Activated naive CD4-positive, alpha-beta T cell treated with anti-CD3 and anti-CD28 coated beads, Interleukin-2, amount 10 ng/mL, durations not matched to agents 7 days and 5 days (primary cell): ENCODE measurements at places on chromosomes 1 and 21.
A peak's percentile ranks its signal among the peaks of the same experiment; 100 is the strongest.

GRCh38 chr1:114201486-114201885, 47.8 kb upstream of the SYT6 start:
- DNase-seq = no peak

DNA sequence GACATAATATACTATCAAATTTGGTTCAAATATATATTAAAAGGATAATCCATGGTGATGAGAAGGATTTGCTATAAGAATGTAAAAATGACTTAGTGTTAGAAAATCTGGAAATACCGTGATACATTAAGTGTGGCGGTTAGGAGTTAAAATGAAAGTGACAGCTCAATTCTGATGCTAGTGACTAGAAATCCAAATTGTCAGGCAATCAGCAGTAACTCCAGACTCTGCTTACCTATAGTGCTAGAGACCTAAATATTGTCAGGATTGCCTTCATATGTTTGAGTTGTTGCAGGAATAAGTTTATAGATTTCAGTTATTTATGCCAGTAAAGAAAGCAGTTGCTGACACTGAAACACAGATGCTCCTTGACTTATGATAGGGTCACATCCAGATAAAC, 737.4 kb downstream of the MRPL39 start:
- DNase-seq = no peak

DNA sequence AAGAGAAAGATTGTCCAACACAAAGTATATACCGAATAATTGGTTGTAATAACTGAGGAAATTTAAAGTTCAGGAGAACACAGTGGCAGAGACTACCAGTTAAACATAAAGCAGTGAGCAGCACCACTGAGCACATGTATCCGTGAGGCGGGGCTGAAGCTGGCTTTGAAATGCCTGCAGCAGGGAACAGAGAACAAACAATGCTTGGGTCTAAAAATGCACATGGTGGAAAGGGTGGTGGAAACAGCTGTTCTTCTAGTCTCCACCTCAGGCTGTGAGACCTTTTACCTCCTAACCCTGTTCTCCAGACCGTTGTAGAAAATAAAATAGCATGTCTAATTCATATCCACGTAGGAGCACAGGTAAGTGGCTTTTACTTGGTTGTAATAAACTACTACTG, 7.7 kb upstream of the GNG4 start:
- no peak for DNase-seq

GRCh38 chr1:25256578-25256965, 9.3 kb upstream of the RSRP1 start:
- no peak for DNase-seq

DNA sequence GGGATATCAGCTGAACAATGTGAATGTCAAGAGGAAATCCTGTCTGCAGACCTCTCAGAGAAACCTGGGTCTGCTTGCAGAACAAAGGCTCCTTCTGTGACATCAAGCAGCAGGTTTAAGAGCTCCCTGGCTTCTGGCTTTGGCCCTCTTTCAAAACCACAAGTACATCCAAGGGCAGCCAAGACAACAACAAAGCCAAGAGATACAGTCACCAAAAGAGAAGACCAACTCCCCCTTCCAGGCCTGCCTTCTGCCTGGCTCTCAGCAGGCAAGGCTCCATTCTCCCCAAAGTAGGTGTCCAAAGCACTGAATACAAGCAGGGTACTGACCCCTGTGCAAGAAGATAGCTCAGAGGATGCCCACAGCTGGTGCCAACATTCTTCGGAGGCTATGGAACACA, 11.5 kb downstream of the BCAR3 start:
- DNase-seq = no peak

GRCh38 chr1:45687754-45688740, at the start of gene TMEM69:
Gene TMEM69, plus strand, starts transcription at chr1:45688181. Its CDS starts 2,888 bp downstream, at chr1:45691069.
- DNase-seq = peak; percentile 85

DNA sequence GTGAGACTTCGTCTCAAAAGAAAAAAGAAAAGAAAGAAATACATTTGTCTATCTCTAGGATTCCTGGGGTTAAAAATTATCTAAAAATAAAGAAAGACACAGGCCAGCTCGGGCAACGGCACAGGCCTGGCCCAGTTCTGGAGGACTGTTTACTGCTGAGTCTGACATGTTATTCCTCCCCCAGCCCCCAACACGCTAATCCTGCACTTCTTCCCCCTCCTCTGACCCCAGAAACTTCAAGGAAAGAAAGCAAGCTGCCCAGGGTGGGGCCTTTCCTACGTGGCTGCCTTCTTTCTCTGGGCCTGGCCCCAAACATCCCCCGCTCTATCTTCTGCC, 40.0 kb downstream of the ACOT7 start:
- DNase-seq = no peak

GRCh38 chr1:198258491-198258890, 101.7 kb downstream of the NEK7 start:
- DNase-seq = no peak

GRCh38 chr1:6969106-6969505, 183.9 kb downstream of the CAMTA1 start:
- DNase-seq = peak; percentile 37

GRCh38 chr21:46468108-46468774, 9.6 kb downstream of the DIP2A start:
- DNase-seq = no peak

GRCh38 chr1:82704966-82705365, 904.2 kb downstream of the ADGRL2 start:
- DNase-seq = no peak

GRCh38 chr1:233168384-233168783, 127.1 kb downstream of the PCNX2 start:
- DNase-seq = no peak

DNA sequence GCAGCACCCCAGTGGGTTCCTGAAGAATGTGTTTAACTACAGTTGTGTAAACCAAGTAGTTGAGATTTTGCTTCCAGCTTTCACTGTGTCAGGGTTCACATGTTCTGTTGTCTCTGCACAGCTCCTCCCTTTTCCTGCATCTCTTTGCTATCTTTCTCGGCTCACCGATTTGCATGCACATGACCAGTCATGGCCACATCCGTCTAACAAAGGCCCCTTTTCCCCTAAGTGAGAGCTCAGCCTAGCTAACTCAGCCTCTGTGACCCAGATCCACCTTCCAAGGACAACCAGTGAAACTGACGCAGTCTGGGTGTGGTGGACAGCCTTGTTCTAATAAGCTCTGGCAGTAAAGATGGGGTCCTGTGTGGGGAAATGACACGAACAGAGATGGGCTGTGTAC, 101.1 kb downstream of the ZP4 start:
- DNase-seq = no peak

DNA sequence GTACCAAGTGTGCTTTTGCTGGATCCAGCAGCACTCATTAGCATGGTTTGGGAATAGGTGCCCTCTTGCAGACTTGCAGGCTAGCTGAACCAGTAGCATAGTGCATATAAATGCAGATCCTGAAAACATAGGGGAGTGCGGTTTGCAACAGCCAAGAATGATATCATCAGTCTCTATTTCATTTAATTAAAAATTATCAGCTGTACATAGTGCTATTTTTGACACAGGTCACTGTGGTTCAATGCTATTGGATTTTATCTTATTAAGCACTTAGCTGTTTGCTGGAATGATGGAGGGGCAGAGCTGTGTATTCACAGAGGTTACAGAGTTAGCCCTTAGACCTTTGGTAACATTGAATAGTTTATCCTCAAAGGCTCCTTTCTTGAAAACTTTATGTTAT, 43.6 kb downstream of the CYYR1 start:
- DNase-seq = no peak

- DNase-seq = no peak
Observed at GRCh38 chr1:211196880-211197279, 62.3 kb upstream of the RCOR3 start.

- no peak for DNase-seq
Observed at GRCh38 chr1:242523719-242524570, 552 bp downstream of the PLD5 start.

DNA sequence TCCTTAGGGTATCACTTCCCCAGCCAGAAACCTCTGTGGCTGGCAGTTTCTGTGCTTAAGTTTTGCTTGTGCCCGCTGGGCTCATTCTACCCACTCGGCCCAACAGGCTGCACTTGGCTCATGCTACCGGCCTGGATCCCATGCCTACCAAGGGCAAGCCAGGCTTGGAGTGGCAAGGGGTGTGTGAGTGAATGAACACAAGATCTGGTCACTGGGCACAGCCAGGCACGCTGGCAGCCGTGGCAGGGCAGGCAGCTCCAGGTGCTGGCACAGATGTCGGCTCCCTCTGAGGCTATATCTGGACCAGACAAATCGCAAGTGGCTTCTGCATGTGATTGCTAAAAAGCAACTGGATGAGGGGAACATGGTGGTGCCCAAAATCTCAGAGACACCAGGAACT, 740.5 kb upstream of the B3GALT2 start:
- no peak for DNase-seq
